Kidney epithelial cell (primary cell): ENCODE measurements at places on chromosomes 13 and 19.

- DNase-seq, result no peak
Observed at GRCh38 chr19:48203222-48203793, 32.8 kb downstream of the ZSWIM9 start.

- no peak for DNase-seq
Observed at GRCh38 chr13:100298116-100298681, 209.3 kb downstream of the PCCA start.

- DNase-seq, result no peak
Observed at GRCh38 chr13:45717349-45717748, 15.2 kb downstream of the CBY2 start.

GRCh38 chr19:47315125-47315821, 5.6 kb downstream of the C5AR1 start:
- peak; percentile 81 for DNase-seq

GRCh38 chr19:11813703-11814028, 407 bp upstream of the ZNF440 start:
- no peak for DNase-seq

DNA sequence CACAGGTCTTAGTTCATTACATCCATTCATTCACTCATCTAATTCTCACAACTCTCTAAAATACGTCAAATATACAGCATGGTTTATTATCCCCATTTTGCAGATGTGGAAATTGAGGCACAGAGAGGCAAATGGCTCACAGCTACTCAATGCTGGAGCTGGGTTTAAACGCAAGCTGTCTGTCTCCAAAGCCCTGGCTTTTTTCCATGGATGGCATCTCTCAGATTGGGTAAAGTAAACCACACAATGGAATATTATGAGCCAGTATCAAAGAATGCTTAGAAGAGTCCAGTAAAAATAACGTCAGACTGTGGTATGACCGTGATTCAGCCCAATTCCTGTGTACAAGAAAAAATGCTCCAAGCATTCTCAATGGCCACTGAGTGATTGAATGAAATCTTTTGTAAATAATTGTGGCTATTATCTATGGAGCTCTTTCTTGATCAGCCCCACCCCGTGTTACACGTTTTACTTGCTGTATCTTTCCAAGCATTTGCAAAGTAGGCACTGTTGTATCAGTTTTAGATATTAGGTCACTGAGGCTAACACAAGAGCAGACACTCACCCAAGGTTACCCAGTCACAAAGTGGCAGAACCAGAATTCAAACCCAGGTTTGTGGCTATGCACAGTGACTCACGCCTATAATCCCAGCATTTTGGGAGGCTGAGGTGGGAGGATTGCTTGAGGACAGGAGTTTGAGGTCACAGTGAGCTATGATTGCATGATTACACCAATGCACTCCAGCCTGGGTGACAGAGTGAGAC, 5.5 kb upstream of the ACP7 start:
- DNase-seq, result peak; percentile 87

DNA sequence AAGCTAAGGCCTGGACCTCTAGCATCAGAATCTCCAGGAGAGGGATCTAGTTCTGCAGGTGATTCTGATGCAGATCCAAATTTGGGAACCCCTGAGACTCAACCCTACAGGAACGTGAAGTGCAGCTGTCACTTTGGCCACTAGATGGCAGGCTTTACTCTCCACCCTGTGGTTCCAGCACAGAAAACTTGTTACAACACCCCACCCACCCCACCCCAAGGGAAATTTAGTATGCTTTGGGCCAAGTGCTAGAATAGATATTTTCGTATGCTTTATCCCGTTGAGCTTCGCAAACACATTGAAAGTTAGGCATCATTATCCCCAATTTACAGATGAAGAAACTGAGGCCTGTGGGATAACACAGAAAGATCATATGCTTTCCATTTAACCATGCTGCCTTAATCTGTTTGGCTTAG, 232.0 kb downstream of the B3GLCT start:
- DNase-seq, result peak; percentile 9

DNA sequence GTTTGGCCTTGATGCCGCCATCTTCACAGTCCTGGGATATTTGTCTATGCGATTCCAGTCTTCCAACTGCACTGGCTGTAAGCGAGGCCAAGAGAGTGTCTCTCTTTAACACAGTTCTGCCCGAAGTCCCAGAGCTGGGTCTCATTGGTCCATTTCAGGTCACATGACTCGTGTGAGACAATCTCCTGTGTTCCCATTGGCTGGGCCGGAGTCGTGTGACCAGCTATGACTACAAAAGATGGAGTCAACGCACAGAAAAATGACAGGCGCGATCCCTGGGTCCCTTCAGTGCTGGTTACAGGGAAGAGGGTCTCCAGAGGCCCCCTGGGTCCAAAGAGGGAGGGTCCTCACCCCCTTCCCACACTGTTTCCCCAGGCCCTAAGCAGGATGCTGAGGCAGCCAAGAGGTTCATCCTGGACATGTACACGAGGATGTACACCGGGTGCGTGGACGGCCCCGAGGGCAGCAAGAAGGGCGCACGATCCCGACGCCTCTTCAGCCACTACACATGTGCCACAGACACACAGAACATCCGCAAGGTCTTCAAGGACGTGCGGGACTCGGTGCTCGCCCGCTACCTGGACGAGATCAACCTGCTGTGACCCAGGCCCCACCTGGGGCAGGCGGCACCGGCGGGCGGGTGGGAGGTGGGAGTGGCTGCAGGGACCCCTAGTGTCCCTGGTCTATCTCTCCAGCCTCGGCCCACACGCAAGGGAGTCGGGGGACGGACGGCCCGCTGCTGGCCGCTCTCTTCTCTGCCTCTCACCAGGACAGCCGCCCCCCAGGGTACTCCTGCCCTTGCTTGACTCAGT, 15.9 kb upstream of the S1PR4 start:
- DNase-seq, result no peak

- no peak for DNase-seq
Observed at GRCh38 chr13:82681535-82681934, 1200.7 kb downstream of the SLITRK1 start.

DNA sequence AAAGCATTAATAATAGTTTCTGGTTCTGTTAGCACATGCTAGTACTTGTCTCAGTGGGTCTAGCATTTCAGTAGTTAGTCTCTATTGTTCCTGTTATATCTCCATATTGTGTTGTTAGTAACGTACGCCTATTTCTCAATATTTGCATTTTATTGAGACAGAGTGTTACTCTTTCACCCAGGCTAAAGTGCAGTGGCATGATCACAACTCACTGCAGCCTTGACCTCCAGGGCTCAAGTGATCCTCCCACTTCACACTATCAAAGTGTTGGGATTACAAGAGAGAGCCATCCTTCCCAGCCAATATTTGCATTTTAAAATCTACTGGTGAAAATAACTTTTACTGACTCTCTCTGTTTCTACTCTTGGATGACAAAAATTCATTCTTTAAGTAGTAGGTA, 154.6 kb upstream of the PRR20A start:
- DNase-seq, result no peak

GRCh38 chr19:51824281-51825005, 29.5 kb downstream of the FPR3 start:
- DNase-seq, result no peak

DNA sequence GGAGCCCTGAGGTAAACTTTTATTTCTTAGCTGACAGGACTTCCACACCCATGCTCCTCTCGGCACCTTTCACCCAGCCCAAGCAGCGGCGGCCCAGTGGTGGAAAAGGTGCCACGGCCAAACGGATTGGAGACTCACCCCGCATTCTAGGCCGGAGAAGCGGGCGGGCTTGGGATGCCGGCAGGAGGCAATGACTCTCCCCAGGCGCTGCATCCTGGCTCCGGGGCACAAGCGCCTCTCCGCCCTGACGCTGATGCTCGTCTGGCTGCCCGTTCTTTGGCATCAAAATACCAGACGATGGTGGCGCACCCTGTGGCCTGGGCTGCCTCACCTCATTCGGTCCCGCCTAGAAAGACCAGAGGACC, 6.7 kb upstream of the ZNF606 start:
- no peak for DNase-seq

DNA sequence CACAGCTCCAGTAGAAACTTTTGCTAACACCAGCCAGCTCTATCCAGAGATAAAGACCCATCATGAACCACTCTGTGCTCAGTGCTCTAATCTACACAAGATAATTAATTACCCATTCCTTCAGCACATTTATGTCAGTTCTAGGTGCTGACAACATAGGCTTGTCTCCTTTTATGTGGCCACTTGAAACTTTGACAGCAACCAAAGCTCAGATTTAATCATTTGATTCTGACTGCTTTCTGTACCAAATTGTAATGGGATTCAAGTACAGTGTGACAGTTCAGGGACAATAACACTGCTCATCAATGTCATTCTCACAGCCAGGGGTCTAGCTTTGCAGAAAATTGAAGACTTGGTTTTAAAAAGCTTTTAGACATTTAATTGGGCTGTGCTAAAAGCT, 266.6 kb downstream of the KCTD12 start:
- DNase-seq, result no peak

- DNase-seq, result no peak
Observed at GRCh38 chr13:106496072-106496997, 39.1 kb downstream of the EFNB2 start.

GRCh38 chr13:91112201-91112923, 235.1 kb upstream of the MIR17HG start:
- no peak for DNase-seq

- DNase-seq, result no peak
Observed at GRCh38 chr13:31951215-31951678, 80.3 kb upstream of the FRY start.

DNA sequence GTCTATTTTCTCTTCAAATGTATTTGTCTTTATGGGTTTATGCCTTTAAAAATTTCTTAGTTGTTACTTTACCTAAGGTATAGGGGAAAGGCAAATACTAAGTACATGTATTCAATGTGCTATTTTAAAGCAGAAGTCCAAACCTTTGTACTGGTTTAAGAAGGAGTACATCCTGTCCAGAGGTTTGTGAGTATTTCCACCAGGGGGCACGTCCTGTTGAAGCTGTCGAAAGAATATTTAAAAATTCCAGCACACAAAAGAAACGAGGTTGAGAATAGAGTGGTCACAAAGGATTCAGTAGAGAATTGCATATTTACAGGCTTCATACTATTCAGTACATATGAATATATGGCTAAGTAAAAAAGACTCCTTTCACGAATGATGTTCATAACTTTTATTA, 59.8 kb downstream of the URI1 start:
- DNase-seq, result no peak

DNA sequence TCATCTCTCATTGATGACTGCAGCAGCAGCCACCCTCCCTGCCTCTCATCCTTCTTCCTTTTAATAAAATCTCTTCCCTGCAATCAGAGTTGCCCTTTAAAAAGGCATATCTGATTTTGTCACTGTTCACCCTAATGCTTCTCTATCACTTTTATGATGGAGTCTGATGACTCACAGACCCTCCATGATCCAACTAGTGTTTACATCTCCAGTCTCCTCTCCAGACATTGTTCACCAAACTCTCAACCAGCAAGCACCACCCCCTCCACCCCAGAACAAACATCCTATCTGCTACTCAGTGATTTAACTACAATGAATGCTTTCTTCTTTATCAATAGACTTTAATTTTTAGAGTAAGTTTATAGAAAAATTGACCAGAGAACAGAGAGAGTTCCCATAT, 59.5 kb downstream of the TNFSF11 start:
- no peak for DNase-seq

- DNase-seq, result peak; percentile 88
Observed at GRCh38 chr13:43805071-43805468, 18.3 kb upstream of the ENOX1 start.

DNA sequence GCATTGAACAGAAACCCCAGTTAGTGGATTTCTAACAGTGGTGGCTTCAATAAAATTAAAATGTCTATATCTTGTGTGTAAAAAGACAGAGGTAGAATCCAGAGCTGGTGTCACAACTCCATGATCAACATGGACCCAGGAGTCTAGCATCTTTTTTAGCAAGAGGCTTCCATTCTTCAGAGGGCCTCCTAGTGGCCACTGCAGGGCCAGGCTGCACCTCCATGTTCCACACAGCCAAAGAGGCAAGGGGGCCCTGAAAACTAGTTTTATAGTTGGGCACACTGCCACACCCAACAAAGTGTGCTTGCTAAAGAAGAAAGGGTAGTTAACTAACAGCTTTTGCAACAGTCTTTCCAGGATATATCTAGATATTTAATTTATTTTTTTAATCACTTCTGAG, 12.9 kb downstream of the N4BP2L1 start:
- no peak for DNase-seq

GRCh38 chr19:18000480-18000914, 7.5 kb upstream of the ARRDC2 start:
- no peak for DNase-seq

DNA sequence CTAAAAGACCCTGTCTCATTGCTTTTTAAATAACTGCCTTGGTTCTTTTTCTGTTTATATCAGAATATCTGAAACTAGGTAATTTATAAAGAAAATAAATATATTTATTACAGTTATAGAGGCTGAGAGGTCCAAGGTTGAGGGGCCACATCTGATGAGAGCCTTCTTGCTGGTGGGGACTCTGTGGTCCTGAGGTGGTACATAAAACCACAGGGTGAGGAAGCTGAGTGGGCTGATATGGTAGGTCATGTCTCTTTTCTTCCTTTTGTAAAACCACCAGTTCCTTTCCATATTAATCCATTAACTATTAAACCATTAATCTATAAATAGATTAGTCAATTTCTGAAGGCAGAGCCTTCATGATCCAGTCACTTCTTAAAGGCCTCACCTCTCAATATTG, 109.5 kb upstream of the SPRY2 start:
- DNase-seq, result no peak

DNA sequence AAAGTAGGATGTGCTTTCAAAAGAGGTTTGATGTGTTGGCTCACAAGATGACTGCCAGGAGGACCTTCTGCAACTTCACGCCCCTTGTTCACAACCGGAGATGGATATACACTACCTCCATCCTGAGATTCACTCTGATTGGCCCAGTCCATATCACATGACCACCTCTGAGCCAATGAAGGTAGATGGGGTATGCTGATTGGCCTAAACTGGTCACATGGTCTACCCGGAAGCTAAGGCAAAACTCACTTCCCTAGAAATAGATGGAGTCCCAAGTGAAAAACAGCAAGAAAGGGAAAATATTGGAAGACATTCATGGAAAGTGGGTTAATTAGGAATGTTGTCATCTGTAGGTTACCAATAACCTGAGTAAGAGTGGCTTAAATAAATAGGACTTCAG, 119.7 kb upstream of the MRI1 start:
- no peak for DNase-seq

DNA sequence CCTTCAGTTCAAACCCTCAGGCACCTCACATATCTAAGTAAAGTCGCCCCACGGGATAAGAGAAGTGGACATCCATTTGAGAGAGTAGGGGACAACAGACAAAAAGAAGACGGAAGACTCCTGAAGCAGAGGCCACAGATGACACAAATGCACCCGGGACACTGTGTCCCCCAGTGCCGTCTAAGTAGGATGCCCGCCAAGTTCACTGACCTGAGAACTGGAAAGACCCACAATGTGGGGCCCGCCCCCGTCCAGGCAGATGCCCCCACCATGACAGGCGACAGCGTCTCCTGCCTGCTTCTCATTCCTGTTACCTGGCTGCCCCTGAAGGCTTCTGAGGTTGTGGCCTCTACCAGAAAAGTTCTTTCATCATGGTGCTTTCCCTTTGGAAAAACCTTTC, 16.9 kb downstream of the ANKRD27 start:
- DNase-seq, result no peak

DNA sequence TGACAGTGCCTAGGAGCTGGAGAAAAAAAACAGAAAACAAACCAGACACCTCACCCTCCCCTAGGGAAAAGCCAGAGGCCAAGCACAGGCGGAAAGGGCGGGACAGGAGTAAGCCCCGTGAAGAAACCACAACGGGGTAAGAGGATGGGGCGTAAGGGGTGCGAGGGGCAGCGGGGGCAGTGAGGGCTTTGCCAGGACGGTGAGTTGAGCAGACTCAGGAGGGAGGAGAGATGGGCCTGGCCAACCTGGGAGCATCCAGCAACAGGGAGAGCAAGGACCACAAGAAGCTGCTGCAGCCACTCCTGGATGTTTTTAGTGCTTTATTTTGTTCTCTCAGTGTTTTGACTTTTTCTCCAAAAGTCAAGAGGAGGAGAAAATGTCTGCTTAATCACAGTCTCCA, 114.1 kb upstream of the SOX1 start:
- DNase-seq, result no peak
